ENCODE measurements at places on chromosomes 5 and 9.
A peak's percentile ranks its signal among the peaks of the same experiment; 100 is the strongest.

DNA sequence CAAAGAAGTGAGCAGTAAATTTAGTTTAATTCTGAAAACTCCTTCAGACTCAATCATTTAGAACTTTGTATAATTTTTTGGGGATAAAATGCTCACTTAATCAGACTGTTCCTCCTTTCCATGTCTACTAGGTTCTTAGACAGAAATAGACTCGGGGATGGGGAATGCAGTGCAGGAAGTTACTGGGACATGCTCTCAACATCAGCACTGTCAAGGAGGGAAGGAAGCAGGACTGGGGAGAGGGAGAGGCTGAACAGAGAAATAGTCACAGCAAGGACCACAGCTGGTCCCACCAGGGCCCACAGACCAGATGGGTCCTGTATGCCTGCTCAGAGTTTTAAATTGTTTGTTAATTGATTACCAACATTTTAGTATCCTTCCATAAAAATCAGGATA is 310.1 kb upstream of the MSX2 start:
- DNase-seq, result peak; percentile 9

GRCh38 chr5:27458287-27458686 is 419.9 kb upstream of the CDH9 start:
- no peak for DNase-seq

- DNase-seq, result no peak
These were observed 25.4 kb downstream of the RPS23 start for GRCh38 chr5:82252744-82253143.

- DNase-seq, result no peak
These were observed 148.3 kb upstream of the IER5L start for GRCh38 chr9:129326061-129327005.

DNA sequence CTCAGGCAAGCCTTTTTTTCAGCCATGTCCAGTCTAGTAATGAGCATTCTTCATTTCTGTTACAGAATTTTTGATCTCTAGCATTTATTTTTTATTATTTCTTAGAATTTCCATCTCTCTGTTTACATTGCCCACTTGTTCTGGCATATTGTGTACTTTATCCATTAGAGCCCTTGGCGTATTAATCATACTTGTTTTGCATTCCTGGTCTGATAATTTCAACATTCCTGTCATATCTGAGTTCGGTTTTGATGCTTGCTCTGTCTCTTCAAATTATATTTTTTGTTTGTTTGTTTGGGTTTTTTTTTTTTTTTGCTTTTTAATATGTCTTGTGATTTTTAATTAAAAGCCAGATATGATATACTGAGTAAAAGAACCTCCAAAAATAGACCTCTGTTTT is 23.0 kb upstream of the JAK2 start:
- no peak for DNase-seq

DNA sequence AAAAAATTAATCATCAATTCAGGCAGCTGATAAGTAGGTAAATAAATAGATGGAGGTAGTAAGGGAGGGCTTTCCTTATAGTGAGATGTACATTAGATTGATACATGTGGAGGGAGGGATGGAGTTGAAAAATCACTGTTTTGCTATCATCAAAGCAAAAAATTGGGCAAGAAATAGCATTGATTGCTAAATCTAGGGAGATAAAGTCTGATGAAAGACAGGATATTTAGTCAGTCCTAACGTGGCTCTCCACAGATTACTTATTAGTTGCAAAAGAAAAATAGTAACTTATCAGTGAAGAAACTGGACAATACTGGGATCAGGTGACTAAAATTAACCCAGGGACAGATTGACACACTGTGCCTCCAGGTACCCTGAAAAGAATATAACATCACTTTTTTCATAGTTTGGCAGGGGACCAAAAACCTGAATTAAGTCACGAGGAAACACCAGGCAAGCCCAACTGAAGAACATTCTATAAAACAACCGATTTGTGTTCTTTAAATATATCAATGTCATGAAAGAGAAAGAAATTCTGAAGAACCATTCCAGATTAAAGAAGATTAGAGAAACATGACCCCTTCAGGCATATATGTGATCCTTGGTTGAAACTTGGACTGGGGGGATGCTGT is 27.1 kb upstream of the GOLPH3 start:
- peak; percentile 14 for DNase-seq

All from fibroblast of skin of abdomen (primary cell).